D341Med (cell line): ENCODE measurements at places on chromosomes 7 and 10.

DNA sequence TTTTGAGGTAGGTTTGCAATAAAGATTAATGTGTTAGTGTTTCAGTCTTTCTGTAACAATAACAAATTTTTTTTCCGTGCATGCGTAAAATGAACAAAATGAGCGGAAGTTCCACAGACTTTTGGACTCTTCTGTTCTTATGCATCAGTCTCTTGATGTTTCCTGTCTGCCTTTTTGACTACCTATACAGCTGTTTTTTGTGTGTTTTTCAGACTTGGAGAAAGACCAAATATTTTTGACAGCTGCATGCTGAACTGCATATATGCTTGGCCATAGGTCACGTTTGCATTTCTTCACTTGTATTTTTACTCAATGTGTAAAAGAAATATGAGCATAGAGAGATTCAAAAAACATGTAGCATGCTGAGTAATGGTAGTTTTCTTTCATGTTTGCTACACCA is 119.3 kb downstream of the BBS9 start:
- no peak for DNase-seq

- DNase-seq, result no peak
Observed at GRCh38 chr10:63173468-63174232, 40.5 kb downstream of the NRBF2 start.

DNA sequence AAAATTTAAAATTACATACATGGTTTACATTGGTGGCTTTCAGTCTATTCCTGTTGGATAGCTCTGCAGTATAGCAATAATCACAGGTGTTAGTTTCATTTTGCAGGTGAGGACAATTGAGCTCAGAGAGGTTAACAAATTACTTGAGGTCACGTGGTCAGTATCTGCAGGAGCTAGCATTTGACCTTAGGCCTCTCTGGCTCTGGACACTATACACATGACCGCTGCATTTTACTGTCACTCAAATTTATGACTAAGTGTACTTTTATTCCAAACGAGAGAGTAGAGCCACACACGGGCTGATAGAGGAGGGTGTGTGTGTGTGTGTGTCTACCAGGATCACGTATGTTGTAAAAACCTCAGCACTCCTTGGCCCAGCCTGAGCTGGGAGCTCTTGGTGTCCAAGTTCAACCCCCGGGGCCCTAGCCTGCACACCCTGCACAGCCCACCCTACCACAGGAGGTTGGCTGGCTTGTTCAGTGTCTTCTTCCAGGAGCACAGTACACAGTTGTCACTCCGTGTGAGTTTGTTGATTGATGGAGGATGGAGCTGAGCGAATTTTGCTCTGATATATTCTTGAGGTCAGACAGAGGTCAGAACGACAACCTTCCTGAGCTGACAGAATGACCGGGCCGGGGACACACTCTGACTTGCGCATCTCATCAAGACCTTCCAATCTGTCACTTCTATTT is 272.7 kb downstream of the GFRA1 start:
- no peak for DNase-seq

GRCh38 chr7:30027065-30027456 is 559 bp upstream of the FKBP14 start:
- DNase-seq, result no peak

- DNase-seq, result no peak
Observed at GRCh38 chr10:27642023-27642589, 103.5 kb downstream of the MKX start.
